ENCODE measurements at places on chromosomes 1 and 21.

DNA sequence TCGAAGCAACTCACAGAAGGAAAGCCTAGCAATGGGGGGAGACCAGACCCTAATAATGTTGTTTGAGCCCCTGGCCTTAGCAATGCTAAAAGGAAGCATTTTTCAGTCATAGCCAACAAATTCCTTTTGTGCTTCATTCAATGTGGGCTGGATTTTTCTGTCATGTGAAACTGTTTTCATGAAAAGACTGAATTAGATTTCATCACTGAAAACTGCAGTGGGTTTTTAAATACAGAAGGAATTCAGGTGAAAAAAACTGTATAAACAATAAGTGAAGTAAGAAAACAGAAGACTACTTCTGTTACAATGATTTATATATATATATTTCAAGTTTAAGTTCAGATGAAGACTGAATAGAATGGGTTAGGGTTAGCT, 204.8 kb downstream of the SMYD3 start:
- no peak for DNase-seq

GRCh38 chr1:182143825-182144645, 82.5 kb upstream of the ZNF648 start:
- DNase-seq, result no peak

DNA sequence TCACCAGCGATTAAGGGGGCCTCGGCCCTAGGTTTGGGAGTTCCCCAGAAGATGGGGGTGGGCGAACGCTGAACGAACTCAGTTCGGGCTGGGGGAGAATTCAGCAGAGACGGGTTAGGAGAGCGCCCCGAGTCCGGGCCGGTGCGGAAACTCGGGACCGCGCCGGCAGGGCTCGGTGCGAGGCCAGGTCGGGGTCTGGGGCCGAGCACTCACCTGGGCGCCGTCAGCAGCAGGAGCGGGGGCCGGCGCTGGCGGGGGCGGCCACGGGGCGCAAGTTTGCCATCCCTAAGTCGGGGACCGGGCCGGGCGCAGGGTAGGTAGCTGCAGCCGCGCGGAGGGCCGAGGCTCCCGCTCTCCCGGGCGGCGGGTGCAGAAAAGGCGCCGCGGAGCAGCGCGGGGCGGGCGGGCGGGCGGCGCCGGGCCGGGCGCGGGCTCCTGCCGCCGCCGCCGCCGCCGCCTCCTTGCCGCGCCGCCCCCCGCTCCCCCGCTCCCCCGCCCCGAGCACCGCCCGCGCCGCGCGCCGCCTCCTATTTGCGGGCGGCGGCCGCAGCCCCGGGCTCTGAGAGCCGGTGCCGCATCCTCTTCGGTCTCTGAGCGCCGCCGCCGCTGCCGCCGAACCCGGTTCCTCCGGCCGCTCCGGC, 349 bp downstream of the ADGRB2 start:
- DNase-seq, result no peak

GRCh38 chr21:29330797-29331196, 32.1 kb downstream of the BACH1 start:
- DNase-seq, result no peak

- DNase-seq, result peak; percentile 49
These were observed 93.9 kb upstream of the PPM1J start for GRCh38 chr1:112808861-112809684.

DNA sequence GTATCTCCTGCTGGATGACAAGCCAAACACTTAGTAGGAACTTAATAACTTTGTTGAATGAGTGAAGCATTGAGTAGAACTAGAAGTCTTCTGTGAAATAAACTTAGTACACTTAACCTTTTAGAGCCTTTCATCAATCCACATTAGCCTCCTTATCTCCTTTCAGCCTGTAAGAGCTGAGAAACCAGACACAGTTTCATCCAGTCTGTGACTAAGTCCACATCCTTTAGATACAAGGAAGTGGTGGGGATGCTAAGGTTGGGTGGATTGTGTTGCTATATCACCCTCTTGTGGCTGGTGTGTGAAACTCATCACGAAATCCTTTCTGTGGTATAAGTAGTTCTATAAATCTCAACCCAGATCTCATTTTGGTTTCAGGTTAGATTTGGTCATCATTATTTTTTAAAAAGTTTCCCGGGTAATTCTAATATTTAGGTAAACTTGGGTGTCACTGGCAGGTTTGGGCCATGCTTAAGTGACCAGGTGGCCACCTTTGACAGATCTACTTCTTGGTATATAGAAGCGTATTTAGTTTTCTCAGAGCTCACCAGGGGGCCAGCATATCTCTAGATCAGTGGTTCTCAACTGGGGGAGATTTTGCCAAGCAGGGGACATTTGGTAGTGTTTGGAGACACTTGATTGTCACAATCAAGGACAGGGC, 27.8 kb upstream of the CD84 start:
- peak; percentile 90 for DNase-seq

GRCh38 chr1:228084797-228085196, 2.3 kb downstream of the ARF1 start:
- no peak for DNase-seq

DNA sequence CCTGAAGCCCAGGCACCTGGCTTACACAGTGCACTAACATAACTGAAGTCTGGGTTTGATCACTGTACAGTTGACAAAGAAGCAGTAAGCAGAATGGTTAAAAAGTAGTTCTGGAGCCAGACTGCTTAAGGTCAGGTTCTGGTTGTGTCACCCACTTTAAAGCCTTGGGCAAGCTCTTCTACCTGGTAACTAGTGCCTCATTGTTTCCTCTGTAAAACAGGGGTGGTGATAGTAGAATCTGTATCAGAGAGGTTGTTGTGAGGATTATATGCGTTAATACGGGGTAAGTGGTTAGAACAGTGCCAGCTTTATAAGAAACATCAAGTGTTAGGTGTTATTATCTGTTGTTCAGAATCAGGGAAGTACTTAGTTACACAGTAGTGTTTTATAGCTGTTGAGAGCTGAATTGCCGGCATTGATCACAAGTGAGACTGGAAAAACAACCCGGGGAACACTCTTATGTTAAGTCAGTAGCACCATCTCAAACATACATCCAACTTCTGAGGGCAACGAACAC, 3.7 kb downstream of the BACH1 start:
- DNase-seq, result no peak

DNA sequence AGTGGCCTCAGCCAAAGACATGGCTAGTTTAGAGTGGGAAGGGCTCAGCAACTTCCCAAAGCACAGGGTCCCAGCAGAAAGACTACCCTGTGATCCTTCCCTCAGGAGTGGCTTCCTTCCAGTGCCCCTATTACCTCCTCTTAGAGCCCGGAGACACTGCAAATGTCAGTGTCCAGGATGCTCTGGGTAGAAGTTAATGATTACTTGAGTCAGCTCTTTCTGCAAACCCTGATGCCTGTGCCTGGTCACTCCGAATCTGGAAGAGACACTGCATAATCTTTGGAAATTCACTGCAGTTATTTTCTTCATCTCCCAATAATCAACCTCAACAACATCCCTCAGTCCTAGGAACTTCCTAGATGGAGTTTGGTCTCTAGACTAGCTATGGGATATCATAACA, 27.2 kb upstream of the MGST3 start:
- no peak for DNase-seq

DNA sequence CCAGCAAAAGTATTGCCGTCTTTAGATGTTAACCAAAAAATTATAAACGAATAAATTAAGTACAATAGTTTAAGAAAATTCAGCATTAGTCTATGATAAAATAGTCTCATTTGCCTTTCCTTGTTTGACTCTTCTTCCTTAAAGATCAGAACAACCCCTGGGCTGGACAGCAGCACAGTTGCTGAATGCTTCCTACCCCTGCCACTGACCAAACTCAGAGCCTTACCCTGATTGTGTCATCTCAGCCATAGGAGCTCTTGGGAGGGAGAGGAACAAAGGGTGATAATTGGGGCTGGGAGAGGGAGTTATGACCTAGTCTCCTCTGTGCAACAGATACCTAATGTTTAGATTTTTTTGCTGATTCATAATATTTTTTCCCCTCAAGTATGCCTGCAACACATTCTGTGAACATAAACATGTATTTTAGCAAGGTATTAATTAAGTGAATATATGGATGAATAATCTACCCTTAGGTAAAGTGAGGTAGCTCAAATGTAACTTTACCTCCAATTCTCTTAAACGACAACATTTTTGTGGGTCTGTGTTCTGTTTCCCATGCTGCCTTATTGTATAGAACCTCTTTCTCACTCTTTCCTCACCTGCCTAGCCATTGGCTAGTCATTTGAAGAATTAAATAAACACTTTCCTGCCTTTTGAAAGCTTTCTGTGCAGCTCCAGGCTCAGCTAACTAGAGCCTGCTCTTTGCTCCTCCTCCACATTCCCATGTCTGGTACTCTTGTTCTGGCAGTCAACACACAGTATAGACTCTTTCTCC, 46.1 kb downstream of the FGGY start:
- DNase-seq, result no peak

DNA sequence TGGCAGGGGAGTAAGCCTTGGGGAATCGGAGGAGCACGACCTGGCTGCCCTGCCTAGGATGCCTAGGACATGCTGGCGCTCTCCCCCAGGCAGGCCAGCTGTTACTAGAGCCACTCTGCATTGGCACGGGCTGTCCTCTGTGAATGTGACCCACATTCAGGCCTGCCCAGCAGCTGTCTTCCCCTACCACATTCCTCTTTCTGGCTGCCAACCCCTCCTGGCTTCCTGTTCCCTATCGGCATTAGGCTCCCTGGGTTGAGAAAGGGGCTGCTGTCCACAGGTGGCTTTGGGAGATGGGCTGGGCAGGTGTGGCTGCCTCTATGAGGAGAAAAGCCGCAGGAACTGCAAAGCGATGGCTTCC, 2.3 kb upstream of the NFASC start:
- no peak for DNase-seq

DNA sequence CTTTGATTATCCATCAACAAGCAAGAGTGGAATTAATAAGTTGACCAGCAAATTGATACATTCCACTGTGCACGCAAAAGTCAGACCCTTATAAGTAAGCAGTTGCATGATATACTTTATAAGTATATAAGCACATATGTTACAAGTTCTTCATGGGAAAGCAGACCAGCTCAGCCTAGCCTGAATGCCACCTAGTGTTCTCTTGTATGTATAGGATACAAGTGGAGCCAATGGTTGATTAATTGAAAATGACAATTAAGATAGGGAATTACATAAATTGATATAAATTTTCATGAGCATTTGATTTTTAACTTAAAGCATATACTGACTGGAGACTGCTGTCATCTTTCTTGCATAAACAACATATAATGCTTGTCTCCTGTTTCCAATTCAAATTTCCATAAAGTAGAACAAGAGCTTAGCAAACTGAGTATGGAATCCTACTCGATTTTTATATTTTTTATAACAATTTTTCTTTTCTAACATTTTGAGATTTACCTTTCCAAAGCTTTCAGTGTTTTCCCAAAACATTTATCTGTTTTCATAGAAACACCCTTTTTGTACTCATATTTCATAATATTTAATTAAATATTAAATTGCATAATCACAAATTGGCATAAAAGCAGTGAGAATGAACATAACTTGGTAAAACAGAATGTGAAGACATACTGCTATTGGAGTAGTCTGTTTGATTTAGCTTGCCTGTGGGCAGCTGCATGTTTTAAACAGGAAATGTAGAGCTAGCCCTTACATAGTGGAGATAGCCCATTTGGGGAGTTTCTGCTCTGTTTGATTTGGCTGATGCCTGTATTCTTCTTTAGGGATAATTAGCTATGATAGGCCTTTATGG, 62.8 kb downstream of the MAGI3 start:
- no peak for DNase-seq

DNA sequence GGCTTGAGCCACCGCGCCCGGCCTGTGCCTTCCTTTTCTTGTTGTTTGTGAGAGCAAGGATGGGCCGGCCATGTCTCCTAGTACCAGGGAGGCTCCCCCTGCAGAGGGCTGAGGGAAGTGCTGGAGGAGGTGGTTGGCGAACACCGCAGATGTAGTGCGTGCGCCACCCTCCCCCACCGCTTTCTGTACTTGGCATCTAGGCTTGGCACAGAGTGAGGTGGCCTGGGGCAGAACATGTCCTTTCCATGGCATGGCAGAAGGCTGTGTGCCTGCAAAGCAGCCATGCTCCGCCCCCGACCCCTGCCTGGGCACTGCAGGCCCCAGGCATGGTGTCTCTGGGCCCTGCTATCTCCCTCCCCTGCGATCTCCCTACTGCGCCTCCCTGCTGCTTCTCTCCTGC, 30.7 kb downstream of the ALPL start:
- no peak for DNase-seq

GRCh38 chr1:3821004-3821403, 24.7 kb upstream of the LRRC47 start:
- no peak for DNase-seq

- no peak for DNase-seq
These were observed 40.1 kb upstream of the GPR88 start for GRCh38 chr1:100497796-100498195.

DNA sequence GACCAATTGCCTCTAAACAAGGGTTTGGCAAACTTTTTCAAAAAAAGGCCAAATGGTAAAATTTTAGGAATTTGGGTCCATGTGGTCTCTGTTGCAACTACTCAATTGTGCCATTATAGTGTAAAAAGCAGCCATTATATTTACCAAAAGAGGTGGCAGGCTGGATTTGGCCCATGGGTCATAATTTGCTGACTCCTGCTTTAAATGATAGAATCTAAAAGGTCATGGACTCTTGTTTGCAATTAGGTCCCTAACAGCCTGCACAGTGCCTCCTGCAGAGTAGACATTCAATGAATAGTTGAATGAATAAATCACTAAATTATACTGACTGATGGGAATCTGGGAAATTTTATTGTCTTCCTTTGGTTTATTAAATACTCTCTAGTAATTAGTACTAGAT, 6.2 kb downstream of the BECN2 start:
- DNase-seq, result no peak

- DNase-seq, result no peak
These were observed 4.8 kb upstream of the WNT9A start for GRCh38 chr1:227952374-227953021.

GRCh38 chr1:54462597-54463258, 56.5 kb upstream of the SSBP3 start:
- DNase-seq, result no peak

GRCh38 chr1:197915260-197915861, 1.8 kb upstream of the LHX9 start:
- DNase-seq, result no peak

DNA sequence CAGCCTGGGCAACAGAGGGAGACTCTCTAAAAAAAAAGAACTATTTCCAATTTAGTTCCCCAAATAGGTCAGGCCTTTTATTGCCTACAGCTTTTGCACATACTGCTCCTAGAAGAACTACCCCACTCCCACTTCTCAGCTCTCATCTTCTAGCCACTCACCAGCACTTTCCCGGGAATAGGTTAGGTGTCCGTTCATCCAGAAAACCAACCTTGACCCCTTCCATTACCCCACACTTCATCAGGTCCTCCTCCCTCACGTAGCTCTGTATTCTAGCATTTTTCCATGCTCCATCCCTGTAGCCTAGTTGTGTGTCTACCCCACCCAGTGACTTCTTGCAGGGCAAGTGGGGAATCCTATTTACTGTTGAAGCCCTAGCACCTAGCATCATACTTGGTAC, 42.6 kb downstream of the C8B start:
- DNase-seq, result no peak

- DNase-seq, result no peak
These were observed 159.6 kb upstream of the COA6 start for GRCh38 chr1:234213658-234214128.

GRCh38 chr1:37537378-37537777, 16.7 kb downstream of the SNIP1 start:
- DNase-seq, result no peak

- no peak for DNase-seq
These were observed 8.0 kb downstream of the LMO4 start for GRCh38 chr1:87336623-87337067.

Data from CD4-positive, alpha-beta T cell treated with Interleukin-4 for 4 hours (primary cell).